ENCODE measurements at places on chromosomes 6 and 20. TPM values are rescaled to one million over a fixed set of nuclear protein-coding genes. Genes with fewer than 3 reads are reported as not detected.
A peak's percentile ranks its signal among the peaks of the same experiment; 100 is the strongest.

- no peak overlapping the region for H3K27ac ChIP-seq
- DNase-seq, result no peak
- no peak overlapping the region for H3K4me3 ChIP-seq
- H3K36me3 ChIP-seq, result no peaks in the 10 kb centered on the region
- peaks cover 18% of the 10 kb centered on the region for H3K4me1 ChIP-seq
These were observed 76.3 kb upstream of the PHACTR2 start for GRCh38 chr6:143601504-143601903.

The MEP1A gene
- total RNA-seq, result not detected

DNA sequence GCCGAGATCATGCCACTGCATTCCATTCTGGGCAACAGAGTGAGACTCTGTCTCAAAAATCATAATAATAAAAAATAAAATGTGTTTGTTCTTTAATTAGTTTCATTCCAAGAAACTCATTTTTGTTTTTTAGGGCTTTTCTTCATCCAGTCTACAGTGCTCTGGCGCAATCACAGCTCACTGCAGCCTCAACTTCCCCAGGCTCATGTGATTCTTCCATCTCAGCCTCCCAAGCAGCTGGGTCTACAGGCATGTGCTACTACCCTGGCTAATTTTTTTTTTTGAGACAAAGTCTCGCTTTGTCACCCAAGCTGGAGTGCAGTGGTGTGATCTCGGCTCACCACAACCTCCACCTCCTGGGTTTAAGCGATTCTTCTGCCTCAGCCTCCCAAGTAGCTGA lies 143.6 kb upstream of the JARID2 start:
- no peak overlapping the region for H3K27ac ChIP-seq
- H3K4me1 ChIP-seq, result no peaks in the 10 kb centered on the region
- peaks cover 3% of the 10 kb centered on the region for H3K36me3 ChIP-seq
- no peak overlapping the region for H3K4me3 ChIP-seq

The C6orf141 gene
- total RNA-seq, result not detected

The MRAP2 gene
- 9.2 TPM for total RNA-seq

The GABRR1 gene
- not detected for total RNA-seq

The OGFRL1 gene
- 12.6 TPM for total RNA-seq

- no peak overlapping the region for H3K27ac ChIP-seq
- no peaks in the 10 kb centered on the region for H3K36me3 ChIP-seq
- DNase-seq, result no peak
- H3K27me3 ChIP-seq, result peaks cover 12% of the 10 kb centered on the region
These were observed 31.9 kb downstream of the ANKRD60 start for GRCh38 chr20:58196402-58197184.

DNA sequence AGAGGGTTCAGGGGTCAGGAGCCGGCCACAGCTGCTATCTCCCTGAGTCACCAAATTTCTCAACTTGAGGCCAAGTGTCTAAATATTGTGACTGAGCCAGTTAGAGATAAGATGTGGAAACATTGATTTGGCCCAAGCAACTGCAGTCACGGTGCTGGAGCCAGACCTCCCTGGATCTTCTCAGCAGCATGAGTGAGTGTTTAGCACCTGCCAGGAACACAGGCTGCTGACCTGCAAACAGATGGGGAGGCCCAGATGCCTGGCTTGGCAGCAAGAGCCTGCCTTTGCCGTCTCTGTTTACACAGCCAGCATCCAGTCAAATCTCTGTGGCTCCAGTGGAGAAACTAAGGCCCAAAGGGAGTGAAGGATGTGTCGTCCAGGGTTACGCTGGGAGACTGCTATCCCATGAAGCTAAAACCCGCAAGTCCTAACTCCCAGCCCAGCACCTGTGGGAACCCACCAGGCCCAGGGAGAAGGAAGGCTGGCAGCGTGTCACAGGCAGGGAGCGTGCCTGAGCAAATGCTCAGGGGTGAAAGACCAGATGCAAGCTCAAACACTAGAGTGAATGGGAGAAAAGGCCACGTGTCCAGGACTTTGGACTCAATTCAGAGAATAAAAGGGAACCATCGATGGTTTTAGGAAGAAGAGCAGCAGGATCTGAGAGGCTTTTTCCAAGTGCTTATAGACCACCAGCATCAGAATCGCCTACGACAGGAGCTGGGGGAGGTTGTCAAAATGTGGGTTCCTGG lies 15.9 kb upstream of the PTGIS start:
- no peak overlapping the region for H3K4me3 ChIP-seq
- DNase-seq, result no peak
- H3K27me3 ChIP-seq, result no peaks in the 10 kb centered on the region
- H3K36me3 ChIP-seq, result no peaks in the 10 kb centered on the region
- H3K4me1 ChIP-seq, result peaks cover 91% of the 10 kb centered on the region

DNA sequence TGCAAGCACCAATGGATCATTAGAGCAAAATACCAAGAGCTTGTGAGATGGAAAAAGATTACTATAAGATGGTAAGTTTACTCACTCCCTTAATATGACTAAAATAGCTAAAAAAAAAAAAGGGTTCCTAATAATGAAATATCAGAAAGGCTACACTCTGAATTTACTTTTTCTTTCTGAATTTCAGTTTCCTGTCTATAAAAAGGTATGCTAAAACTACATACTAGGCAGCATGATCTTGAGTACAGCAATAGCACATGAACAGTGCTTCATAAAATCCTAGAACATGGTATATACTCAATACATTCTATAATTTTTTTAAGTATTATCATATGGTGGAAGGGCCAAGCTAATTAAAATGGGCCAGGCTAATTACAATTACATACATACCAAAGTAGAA lies 24.0 kb upstream of the FAM135A start:
- no peak for DNase-seq
- H3K27me3 ChIP-seq, result peaks cover 34% of the 10 kb centered on the region
- no peaks in the 10 kb centered on the region for H3K4me1 ChIP-seq
- no peak overlapping the region for H3K4me3 ChIP-seq

DNA sequence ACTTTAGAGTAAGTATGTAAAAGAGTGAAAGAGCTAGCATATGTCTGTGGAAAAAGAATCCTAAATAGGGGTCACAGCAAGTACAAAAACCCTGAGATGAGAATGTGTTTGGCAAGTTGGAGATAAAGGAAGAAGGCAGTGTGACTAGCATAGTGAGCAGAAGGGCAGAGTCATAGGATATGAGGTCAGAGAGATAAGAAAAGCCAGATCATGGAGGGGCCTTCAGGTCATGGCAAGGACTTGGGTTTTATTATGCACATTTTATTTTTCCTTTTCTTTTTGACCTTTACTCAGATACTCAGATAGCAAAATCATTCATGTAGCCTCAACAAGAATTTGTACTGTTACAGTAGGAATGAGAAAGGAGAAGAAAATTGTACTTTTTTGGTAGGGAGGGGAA lies 138.0 kb downstream of the GJA1 start:
- H3K27me3 ChIP-seq, result no peaks in the 10 kb centered on the region
- H3K4me1 ChIP-seq, result peaks cover 7% of the 10 kb centered on the region
- DNase-seq, result no peak

DNA sequence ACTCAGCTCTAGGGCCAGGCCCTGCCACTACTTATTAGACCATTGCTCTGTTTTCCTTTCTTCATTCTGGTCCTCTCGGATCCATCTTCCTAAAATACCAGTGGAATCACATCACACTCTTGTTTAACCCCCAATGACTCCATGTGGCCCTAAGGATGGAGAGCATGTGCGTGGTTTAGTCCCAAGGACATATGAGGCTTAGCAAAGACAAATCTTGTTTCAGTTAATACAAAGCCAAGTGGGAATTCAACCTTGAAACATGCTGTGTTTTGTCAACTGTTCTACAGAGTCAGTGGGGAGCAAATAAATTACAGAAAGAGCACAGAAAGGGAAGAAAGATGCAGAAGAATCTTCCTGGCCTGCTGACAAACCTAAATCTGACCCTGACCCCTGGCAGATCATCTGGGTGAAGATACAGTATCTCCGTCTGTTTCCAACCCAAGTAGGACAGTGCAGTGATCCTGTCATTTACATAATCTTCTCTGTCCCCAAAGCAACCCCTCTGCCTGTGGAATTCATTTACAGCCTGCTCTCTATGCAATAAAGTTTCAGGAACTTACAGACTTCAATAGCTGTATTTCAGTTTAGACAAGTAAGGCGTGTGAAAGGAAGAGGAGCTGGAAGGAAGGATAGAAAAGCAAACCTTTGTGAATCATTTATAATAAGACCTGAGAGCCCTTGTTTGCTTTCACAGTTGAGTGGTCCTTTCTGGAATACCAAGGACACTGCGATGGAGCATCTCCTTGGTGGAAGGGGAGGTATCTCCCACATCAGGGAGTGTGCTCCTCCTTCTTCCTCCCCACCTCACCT lies 144.0 kb downstream of the THBS2 start:
- H3K4me3 ChIP-seq, result no peak overlapping the region
- H3K27ac ChIP-seq, result no peak overlapping the region
- no peaks in the 10 kb centered on the region for H3K27me3 ChIP-seq
- peak; percentile 13 for DNase-seq

DNA sequence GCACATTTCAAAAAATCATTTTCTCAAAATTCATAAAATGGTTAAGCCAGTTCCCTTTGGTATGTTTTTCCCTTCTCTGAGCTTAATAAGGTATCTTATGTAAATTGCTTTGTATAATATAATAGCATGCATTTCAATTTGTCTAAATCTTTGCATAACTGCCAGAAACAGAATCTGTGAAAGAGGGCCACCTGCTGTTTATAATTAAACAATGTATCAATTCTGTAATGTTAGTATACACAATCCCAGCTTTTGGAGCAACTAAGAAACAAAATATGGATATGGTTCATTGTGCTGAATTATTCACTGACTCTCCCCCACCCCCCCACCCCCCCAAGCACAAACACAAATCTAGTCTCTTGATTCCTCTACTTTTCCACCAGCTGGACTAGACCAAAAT lies 54.8 kb downstream of the GPX5 start:
- H3K27me3 ChIP-seq, result peaks cover 3% of the 10 kb centered on the region
- H3K4me1 ChIP-seq, result no peaks in the 10 kb centered on the region

- H3K4me1 ChIP-seq, result no peaks in the 10 kb centered on the region
- no peak overlapping the region for H3K27ac ChIP-seq
- no peak overlapping the region for H3K4me3 ChIP-seq
- H3K27me3 ChIP-seq, result no peaks in the 10 kb centered on the region
- no peak for DNase-seq
These were observed 112.3 kb downstream of the CBLN4 start for GRCh38 chr20:55893031-55893430.

- DNase-seq, result peak; percentile 67
- H3K4me3 ChIP-seq, result no peak overlapping the region
- no peaks in the 10 kb centered on the region for H3K36me3 ChIP-seq
- no peaks in the 10 kb centered on the region for H3K4me1 ChIP-seq
These were observed 189.4 kb downstream of the DLL1 start for GRCh38 chr6:170101281-170102035.

The LATS1 gene
- 33.9 TPM for total RNA-seq

DNA sequence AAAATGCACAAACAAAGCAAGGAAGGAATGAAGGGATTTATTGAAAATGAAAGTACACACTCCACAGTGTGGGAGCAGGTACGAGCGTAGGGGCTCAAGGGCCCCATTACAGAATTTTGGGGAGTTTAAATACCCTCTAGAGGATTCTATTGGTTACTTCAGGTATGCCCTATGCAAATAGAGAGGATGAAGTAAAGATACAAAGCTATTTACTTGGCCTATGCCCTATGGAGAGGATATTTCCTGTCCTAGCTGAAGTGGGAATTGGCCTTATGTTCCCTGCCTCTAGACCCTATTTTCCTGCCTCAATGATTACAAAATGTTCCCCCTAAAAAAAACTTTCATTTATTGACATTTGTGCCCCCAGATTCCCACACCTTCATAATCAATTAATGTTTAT lies 59.7 kb upstream of the ASIP start:
- H3K27me3 ChIP-seq, result peaks cover 34% of the 10 kb centered on the region
- no peak for DNase-seq
- H3K36me3 ChIP-seq, result no peaks in the 10 kb centered on the region

DNA sequence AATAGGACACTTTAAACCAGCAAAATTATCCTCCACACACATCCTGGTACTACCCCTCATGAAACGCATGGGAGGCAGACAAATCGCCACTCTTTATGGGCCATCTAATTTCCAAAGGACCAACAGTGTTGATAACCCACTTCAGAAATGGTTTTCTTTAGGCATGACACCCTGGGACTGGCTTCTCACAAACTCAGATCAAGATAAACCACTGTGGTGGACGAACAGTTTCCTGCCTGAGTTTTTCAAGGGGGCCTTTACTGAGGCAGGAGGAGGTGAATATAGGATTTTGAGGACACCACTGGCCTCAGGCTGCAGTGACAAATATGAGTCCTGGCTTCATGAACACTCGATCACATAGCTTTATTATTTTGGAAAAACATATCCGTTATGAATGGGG lies 26.0 kb downstream of the TRAM2 start:
- peaks cover 98% of the 10 kb centered on the region for H3K4me1 ChIP-seq
- peak overlapping the region; percentile 97 for H3K27ac ChIP-seq
- no peaks in the 10 kb centered on the region for H3K27me3 ChIP-seq
- DNase-seq, result no peak
- peaks cover 43% of the 10 kb centered on the region for H3K36me3 ChIP-seq

- H3K36me3 ChIP-seq, result no peaks in the 10 kb centered on the region
- no peak overlapping the region for H3K27ac ChIP-seq
- peaks cover 57% of the 10 kb centered on the region for H3K27me3 ChIP-seq
- peaks cover 7% of the 10 kb centered on the region for H3K4me1 ChIP-seq
- no peak overlapping the region for H3K4me3 ChIP-seq
- DNase-seq, result no peak
These were observed 16.0 kb downstream of the CD40 start for GRCh38 chr20:46133886-46134654.

DNA sequence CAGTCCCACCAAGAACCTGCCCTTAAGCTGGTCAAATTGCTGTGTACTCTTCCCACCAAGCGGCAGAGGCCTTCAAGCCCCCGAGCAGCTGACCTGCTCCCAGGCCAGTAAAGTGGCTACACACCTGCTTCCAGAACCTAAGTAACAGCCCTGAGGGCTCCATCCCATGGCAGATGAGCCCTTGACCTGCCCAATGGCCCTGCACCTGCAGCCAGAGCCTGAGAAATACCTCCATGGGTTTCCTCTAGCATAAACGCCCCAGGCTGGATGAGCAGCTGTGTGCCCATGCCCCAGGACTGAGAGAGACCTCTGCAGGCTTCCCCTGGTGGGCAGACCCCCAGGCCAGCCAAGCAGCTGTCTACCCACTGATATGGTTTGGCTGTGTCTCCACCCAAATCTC lies 123.0 kb upstream of the LAMA2 start:
- peaks cover 45% of the 10 kb centered on the region for H3K27me3 ChIP-seq
- H3K4me1 ChIP-seq, result no peaks in the 10 kb centered on the region
- H3K36me3 ChIP-seq, result no peaks in the 10 kb centered on the region
- H3K27ac ChIP-seq, result no peak overlapping the region
- no peak overlapping the region for H3K4me3 ChIP-seq

The PPIL1 gene
- total RNA-seq, result 21.0 TPM

DNA sequence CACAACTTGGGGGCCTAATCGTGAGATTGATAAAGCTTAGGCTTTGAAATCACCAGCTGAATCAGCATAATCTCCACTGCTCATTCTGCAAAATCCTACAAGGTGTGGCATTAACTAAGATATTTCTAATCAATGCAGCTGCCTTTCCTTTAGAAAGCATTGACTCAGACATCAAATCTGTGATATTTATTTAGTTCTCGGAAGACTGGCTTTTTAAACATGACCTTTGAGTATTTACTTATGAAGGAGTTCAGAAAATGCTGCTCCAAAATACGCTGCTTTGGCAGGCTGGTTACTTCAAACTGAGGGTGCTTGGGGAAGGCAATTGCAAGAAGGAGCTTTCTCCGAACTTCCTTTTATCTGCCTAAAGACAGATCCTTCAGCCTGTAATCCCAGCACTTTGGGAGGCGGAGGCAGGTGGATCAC lies 23.7 kb upstream of the FUCA2 start:
- no peak overlapping the region for H3K27ac ChIP-seq
- peaks cover 15% of the 10 kb centered on the region for H3K4me1 ChIP-seq
- DNase-seq, result no peak
- no peaks in the 10 kb centered on the region for H3K27me3 ChIP-seq
- no peak overlapping the region for H3K4me3 ChIP-seq
